ENCODE measurements at places on chromosomes 11 and 22.

- DNase-seq: no peak
Measured at GRCh38 chr11:65941720-65942310, 3.5 kb upstream of the TSGA10IP start.

DNA sequence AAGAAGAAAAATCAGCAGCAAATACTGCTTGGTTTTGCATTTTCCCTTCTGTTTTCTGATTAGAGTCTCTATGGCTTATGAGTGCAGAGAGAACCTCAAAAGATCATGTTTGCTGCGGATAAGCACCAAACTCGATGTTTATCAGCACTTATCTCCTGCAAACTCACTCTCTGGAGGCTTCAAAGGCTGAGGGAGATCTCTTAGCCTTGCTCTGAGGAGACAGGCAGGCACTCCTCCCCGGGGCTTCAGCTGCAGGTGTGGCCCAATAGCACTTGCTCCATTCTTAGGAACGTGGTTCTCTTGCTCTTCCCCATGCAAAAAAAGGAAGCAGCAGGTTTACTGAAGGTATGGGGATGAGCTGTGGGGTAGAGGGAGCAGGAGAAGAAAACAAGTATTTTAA lies 45.1 kb downstream of the FLI1 start:
- no peak for DNase-seq

DNA sequence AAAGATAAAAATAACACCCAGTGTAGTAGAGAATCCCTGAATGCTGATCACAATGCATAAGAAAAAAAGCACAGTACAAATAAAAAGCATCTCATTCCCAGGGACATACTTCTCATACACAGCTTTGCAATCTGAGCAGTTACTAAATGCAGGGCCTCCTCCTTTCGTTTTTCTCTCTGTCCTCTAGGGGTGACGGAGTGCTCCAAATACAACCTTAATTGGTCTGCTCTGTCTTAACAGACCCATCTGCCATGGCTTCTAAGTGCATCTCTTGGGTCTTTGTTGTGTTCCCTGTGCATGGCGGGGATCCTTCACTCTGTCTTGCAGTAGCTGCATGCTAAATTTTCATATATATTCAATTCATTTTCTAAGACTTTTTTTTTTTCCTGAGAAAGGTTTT lies 1114.2 kb upstream of the RAG2 start:
- no peak for DNase-seq

- no peak for DNase-seq
Measured at GRCh38 chr22:41526226-41526829, 17.9 kb downstream of the POLR3H start.

DNA sequence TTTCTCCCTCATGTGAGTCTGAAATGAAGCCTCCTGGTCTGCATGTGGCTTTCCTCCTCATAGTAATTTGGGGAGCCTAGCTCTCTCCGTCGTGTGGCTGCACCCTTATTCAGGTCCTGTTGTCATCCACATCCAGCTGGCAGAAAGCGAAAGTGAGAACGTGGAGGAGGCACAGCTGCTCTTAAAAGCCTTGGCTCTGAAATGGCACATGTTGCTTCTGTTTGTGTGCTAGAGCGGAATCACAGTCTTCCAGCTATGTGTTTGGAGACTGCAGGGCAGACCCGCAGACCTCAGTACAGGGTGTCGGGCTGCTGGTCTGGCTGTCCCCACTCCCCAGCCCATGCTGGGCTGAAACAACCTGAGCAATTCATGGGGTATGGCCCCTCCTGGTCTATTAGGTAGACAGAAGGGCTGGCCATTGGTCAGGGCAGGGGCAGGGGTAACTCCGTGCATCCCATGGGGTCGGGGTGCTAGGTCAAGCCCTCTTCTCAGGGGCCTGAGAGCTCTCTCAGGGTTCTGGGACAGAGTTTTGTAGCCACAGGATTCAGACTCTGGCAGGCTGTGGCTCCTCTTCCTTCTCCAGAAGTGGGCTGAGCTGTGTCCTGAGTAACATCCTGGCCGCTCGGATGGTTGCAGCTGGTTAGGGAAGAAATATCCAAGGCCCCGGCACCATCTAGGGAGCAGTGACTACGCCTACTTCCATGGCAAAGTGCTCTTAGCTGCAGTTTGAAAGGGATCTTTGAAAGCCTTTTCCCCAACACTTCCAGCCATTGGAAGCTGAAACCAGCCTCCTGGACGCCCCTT lies 50.6 kb downstream of the C11orf96 start:
- peak; percentile 42 for DNase-seq

All from GM23248 (cell line).